Mesenchymal stem cell (in vitro differentiated cells and primary cell): ENCODE measurements at places on chromosomes 7 and 10.
A peak's percentile ranks its signal among the peaks of the same experiment; 100 is the strongest.

GRCh38 chr10:124359336-124359832 is 59.3 kb downstream of the OAT start:
- H3K4me1 ChIP-seq = peaks cover 3% of the 10 kb centered on the region
- H3K4me3 ChIP-seq = no peak overlapping the region
- peaks cover 14% of the 10 kb centered on the region for H3K27me3 ChIP-seq
- H3K27ac ChIP-seq = no peak overlapping the region
- no peak for DNase-seq

- H3K4me3 ChIP-seq = no peak overlapping the region
- peaks cover 11% of the 10 kb centered on the region for H3K4me1 ChIP-seq
- H3K27ac ChIP-seq = no peak overlapping the region
- H3K36me3 ChIP-seq = no peaks in the 10 kb centered on the region
- no peak for DNase-seq
These were observed 68.5 kb upstream of the SHH start for GRCh38 chr7:155880721-155881120.

DNA sequence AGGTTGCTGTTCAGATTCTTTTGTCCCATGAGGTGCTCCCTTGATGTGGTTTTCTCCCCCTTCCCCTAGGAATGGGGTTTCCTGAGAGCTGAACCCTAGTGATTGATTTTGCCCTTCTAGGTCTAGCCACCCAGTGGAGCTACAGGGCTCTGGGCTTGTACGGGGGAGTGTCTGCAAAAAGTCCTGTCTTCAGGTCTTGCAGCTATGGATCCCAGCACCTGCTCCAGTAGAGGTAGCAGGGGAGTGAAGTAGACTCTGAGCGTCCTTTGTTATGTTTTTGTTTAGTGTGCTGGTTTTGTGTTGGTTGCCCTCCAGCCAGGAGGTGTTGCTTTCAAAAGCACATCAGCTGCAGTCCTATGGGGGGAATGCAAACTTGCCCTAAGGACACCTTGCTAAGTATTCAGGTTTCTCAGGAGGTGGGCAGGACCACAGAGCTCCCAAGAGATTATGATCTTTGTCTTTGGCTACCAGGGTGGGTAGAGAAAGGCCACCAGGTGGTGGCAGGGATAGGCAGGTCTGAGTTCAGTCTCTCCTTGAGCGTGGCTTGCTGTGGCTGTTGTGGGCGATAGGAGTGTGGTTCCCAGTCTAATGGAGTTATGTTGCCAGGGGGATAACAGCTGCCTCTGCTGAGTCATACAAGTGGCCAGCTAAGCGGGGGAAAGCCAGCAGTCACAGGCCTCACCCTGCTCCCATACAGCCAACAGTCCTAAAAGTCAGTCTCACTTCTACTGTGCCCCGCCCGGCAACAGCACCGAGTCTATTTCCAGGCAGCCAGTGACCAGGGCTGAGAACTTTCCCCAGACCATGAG is 92.4 kb upstream of the JCAD start:
- H3K27ac ChIP-seq = no peak overlapping the region
- H3K27me3 ChIP-seq = no peaks in the 10 kb centered on the region
- H3K4me1 ChIP-seq = peaks cover 7% of the 10 kb centered on the region

DNA sequence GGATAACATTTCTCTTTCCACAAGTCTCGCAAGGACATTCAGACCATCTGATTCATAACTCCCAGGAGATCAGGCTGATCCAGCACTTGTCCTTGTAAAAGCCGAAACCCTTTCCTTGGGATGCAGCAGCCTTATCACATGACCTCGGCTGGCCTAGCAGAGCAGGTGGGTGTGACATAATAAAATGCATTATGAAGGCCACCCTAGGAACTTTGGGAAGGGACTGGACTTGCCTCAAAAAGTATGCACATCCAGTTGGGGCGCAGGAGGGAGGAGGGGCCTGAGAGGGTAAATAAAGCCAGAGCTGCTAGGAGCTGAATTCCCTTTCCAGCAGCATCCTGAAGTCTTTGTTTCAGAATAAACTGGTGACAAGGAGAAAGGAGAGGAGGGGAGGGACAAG is 260.8 kb downstream of the SNX13 start:
- H3K36me3 ChIP-seq = no peaks in the 10 kb centered on the region
- peak; percentile 82 for DNase-seq
- H3K27me3 ChIP-seq = no peaks in the 10 kb centered on the region
- H3K4me3 ChIP-seq = peak overlapping the region; percentile 36
- H3K4me1 ChIP-seq = peaks cover 7% of the 10 kb centered on the region

GRCh38 chr10:26543567-26544306 is 105.6 kb downstream of the APBB1IP start:
- H3K4me3 ChIP-seq = no peak overlapping the region
- no peak overlapping the region for H3K27ac ChIP-seq
- H3K4me1 ChIP-seq = no peaks in the 10 kb centered on the region
- H3K27me3 ChIP-seq = no peaks in the 10 kb centered on the region
- DNase-seq = no peak

- H3K27ac ChIP-seq = no peak overlapping the region
- DNase-seq = no peak
- no peaks in the 10 kb centered on the region for H3K36me3 ChIP-seq
These were observed 127.1 kb downstream of the NXPH1 start for GRCh38 chr7:8560501-8560900.

DNA sequence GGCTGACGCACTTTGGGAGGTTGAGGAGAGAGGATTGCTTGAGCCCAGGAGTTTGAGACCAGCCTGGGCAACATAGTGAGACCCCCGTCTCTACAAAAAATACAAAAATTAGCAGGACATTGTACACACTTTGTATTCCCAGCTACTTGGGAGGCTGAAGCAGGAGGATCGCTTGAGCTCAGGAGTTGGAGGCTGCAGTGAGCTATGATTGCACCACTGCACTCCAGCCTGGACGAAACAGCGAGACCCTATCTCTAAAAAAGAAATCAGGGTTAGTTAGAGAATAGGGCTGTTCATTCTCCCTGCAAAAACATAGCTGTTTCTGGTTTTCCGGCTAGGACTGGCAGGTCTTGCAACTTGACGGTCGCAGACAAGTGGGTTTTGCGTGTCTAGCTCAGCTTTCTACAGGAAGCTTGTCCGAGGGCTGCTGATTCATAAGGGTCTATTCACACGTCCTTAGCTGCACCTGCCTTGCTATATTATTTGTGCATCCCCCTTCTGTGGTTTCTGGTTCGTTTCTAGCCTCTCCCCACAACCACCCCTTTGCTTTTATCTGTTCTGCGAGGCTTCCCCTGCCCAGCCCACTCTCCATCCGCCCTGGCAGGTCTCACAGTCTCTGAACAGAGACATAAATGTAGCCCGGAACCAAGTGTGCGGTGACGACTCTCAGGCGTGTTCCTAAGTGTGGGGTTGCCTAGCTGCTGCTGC is 10.7 kb downstream of the AMZ1 start:
- peaks cover 3% of the 10 kb centered on the region for H3K4me1 ChIP-seq
- H3K27me3 ChIP-seq = peaks cover 21% of the 10 kb centered on the region
- H3K36me3 ChIP-seq = peaks cover 16% of the 10 kb centered on the region
- no peak overlapping the region for H3K27ac ChIP-seq

GRCh38 chr10:113899952-113900598 is 45.6 kb downstream of the NHLRC2 start:
- no peak overlapping the region for H3K4me3 ChIP-seq
- peaks cover 2% of the 10 kb centered on the region for H3K4me1 ChIP-seq
- H3K27me3 ChIP-seq = no peaks in the 10 kb centered on the region
- H3K27ac ChIP-seq = no peak overlapping the region
- H3K36me3 ChIP-seq = peaks cover 48% of the 10 kb centered on the region

DNA sequence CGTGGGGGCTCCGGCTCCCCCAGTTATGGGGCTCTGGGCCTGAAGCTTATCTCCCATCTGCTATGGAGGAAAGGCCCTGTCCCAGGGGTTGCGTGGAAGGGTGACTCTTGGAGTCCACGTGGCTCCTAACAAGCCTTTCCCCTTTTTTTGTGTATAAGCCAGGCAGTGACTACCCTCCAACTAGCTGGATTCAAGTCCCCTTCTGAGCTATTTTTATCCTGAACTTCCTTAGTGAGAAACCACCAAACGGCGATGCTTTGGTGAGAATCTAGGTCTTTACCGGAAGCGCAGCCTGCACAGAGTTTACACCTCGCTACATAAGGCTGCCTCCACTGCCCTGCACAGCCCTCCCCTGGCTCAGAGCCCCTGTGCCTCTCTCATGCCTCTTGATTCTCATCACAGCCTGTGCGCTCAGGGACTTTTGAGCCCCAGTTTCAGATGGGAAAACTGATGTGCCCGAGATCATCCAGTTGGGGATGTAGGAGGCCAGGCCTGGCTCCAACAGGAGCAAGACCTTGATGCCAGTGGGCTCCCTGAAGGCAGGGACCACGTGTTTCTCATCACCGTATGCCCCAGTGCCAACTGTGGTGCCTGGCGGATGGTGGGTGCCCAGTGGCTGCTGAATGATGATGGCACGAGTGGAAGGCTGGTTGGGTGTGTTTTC is 102.3 kb upstream of the PPIF start:
- H3K36me3 ChIP-seq = no peaks in the 10 kb centered on the region
- H3K27ac ChIP-seq = no peak overlapping the region
- peaks cover 64% of the 10 kb centered on the region for H3K4me1 ChIP-seq

DNA sequence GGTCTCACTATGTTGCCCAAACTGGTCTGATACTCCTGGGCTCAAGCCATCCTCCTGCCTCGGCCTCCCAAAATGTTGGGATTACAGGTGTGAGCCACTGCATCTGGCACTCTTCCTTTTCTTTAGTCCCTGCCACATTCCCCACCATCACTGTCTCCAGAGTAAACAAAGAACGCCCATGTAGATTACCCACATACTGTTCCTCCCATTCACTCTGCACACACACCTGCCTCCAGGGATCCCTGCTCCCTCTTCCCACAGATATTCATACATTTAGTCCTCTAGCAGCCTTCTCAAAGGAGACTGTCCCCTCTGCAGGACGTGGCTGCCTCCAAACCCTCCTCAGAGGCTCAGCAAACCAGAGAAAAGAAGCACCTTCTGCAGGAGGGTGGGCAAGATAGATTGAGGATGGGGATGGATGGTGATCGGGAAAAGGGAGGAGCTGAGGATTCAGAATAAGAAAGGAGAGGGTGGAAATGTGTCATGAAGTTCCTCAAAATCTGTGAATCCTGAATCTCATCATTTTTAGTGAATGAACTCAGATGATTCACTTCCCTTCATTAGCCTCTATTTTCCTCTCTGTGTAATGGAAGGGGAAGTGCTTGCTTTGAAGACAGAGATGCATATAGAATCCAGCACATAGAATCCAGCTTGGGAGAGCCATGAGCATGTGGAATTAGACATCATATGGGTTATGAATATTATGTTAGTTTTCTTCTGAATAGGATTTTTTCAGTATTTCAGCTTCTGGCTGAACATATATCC is 5.5 kb upstream of the PLAU start:
- H3K36me3 ChIP-seq = no peaks in the 10 kb centered on the region
- no peaks in the 10 kb centered on the region for H3K27me3 ChIP-seq
- DNase-seq = no peak
- peak overlapping the region; percentile 90 for H3K27ac ChIP-seq
- peaks cover 27% of the 10 kb centered on the region for H3K4me1 ChIP-seq

- no peak overlapping the region for H3K4me3 ChIP-seq
- DNase-seq = peak; percentile 94
- no peaks in the 10 kb centered on the region for H3K4me1 ChIP-seq
These were observed 7.9 kb downstream of the ZNF22 start for GRCh38 chr10:45008524-45009161.
